Stimulated activated CD8-positive, alpha-beta memory T cell treated with anti-CD3 and anti-CD28 coated beads, Interleukin-4, amount 100 ng/mL, for 24 hours (primary cell): ENCODE measurements at places on chromosomes 1 and 21.

DNA sequence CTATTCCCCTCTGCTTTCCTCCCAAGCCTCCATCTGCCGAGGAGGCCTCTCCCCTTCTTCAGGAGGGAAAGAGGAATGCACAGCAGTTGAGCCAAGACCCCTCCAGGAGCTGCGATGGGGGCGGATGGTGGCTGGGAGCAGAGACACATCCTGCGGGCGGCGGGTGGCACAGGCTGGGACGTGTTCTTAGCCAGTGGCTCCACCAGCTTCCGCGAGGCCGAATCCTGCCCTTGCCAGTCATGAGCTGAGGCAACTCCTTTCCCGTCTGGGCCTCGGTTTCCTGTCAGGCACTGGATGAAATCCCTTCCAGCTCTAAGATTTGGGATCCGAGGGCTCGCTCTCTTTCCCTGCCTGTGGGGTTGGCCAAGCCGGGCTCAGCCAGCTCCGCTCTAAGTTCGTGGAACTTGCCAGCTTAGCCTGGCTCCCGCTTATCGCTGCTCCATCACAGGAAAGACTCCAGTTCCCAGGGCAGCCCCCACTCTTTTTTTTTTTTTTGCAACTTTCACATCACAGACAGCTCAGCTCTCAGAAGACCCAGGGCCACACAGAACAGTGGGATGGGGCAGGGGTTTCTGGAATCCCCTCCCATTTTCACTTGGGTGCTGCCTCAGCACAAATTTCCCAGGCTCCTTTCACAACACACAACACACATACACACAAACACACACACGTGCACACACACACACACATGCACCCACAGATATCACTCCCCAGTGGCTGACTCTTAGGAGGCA is 506 bp downstream of the MYOM3 start:
- no peak for DNase-seq

- no peak for DNase-seq
These were observed 32.1 kb downstream of the HTR6 start for GRCh38 chr1:19696820-19697219.

GRCh38 chr1:218164930-218165700 is 120.0 kb upstream of the RRP15 start:
- DNase-seq, result no peak

DNA sequence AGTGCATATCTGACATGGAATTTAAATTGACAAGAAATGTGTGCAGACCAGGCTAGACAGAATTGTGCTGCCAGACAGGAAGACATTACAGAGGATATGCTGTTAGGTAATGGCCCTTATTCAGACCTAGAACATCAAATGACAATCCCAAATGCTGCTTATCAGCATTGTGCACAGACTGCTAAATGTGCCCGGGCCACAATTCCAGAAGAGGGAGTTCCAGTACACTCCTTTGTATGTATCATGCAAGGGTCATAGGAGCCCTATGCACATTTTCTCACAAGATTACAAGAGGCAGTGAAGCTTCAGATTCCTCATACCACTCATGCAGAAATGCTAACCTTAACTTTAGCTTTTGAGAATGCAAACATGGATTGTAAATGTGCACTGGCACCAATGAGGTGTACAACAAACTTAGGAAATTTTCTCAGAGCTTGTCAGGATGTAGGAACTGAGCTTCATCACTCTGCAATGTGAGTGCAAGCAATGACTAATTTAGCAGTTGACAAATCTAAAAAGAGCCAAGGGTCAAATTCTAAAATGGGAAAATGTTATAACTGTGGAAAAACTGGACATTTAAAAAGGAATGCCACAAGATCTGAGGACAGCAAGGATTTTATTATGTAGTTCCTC is 273.5 kb downstream of the COL11A1 start:
- DNase-seq, result no peak

GRCh38 chr1:229479660-229480399 is 28.3 kb downstream of the NUP133 start:
- DNase-seq, result no peak

- no peak for DNase-seq
These were observed 8.0 kb upstream of the FAM20B start for GRCh38 chr1:179017383-179018326.

DNA sequence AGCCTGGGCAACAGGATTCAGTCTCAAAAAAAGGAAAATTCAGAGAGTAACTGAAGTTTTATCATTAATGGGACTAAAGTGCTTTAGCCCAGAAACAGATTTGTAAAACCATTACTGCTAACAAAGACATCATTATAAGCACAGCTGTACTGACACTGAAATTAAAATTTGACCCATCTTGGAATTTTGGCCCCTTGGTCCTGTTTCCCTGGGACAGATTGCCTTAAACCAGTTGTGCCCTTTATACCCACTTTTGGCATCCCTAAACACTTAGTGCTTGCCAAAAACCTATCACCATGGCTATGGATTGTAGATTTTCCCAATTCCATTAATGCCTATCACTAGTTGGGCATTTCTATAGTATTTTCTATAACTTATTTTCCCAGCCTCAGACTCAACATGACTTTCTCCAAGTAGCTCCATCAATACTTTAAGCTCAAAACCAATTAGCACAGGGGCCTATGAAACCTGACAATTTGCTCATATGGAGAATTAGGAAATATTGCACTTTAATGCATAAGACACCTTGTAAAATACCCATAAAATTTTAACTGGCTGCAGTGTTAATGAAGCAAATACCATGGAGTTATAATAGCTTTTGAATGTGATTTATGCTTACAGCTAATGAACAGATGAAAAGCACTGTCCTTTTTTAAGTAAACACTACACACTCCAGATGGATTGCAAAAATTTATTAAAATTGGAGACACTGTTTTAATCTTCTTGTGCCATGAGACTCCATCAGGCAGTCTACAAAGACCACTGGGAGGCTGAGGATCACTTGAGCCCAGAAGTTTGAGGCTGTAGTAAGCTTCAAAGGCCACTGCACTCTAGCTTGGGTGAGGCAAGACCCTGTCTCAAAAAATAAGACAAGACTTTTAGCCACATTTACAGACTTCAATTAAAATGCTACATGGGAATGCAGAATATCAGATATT is 4.3 kb downstream of the GAS5 start:
- DNase-seq, result no peak

DNA sequence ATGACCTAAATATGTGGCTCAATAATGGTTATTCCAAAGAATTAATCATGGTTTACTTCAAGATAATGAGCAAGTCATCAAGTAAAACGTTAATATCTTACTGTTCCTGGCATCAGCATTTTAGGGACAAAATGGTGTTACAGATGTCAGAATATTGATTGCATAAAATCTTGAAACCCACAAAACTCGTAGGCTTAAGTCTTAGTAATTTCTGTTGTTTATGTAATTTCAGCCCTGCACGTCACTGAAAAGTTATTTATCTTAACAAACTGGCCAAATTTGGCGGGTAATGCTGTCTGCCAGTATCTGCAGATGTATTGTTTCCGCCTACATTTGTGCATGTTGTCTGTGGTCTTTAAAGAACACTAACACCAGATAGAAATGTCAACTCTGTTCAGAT is 25.8 kb downstream of the CDC7 start:
- no peak for DNase-seq

DNA sequence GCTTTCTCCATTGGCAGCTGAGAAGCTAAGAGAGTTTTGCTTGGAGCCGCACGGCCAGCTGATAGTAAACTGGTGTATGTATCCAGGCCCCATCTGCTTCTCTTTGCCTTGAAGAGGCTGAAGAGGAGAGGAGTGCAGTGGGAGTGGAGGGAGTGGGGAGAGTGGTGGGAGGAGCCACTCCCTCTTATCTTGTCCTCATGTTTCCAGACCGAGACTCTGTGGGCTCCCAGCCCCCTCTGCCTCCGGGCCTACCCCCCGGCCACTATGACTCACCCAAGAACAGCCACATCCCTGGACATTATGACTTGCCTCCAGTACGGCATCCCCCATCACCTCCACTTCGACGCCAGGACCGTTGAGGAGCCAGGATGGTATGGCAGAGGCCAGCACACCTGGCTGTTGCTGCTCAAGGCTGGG is 6.0 kb upstream of the LRRC71 start:
- DNase-seq, result no peak

GRCh38 chr1:168230709-168231108 is 4.9 kb downstream of the SFT2D2 start:
- DNase-seq, result no peak

- no peak for DNase-seq
These were observed 41.1 kb downstream of the PROX1 start for GRCh38 chr1:214028649-214029406.

GRCh38 chr1:54046671-54047383 is 6.2 kb downstream of the TMEM59 start:
- DNase-seq, result no peak

DNA sequence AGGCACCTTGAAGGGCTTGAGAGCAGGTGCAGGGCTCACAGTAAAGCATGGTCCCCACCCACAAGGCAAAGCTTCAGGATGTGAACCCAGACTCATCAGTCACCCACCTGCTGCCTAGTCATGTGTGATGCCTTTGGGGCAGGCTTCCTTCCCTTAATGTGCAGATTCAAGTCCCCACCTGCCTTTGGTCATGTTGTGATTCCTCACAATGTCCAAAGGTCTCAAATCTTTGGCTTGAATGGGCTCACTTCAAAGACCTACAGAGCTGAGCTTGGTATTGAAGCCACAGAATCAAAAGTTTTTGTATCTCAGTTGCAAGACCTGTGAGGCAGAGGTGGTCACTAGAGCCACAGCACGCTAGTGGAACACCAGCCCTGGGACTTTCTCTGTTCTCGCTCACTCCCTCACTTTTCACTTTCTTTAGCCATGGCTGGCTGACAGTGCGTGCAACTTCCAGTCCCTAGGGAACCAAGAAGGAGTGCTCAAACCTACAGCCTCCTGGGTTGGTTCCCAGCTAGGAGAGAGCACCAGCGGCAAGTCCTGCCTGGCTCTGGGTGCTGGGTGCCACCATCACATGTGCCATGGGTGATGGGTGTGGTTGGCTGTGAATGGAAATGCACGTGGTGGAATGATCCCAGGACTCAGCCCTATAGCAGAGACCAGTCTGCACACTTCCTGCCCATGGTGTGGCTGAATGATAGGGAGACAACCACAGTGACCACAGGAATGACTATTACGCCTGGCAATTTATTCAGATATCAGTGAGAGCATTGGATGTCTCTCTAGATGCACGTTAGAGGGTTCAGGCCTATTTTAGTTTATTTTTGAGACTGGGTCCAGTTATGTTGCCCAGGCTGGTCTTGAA is 26.4 kb upstream of the CLIC6 start:
- DNase-seq, result no peak

- DNase-seq, result no peak
These were observed 1.9 kb downstream of the PABPC4 start for GRCh38 chr1:39574646-39575045.

GRCh38 chr1:20250340-20250989 is 40.2 kb upstream of the VWA5B1 start:
- DNase-seq, result no peak

- no peak for DNase-seq
These were observed 21.3 kb downstream of the CCDC30 start for GRCh38 chr1:42484382-42484781.

DNA sequence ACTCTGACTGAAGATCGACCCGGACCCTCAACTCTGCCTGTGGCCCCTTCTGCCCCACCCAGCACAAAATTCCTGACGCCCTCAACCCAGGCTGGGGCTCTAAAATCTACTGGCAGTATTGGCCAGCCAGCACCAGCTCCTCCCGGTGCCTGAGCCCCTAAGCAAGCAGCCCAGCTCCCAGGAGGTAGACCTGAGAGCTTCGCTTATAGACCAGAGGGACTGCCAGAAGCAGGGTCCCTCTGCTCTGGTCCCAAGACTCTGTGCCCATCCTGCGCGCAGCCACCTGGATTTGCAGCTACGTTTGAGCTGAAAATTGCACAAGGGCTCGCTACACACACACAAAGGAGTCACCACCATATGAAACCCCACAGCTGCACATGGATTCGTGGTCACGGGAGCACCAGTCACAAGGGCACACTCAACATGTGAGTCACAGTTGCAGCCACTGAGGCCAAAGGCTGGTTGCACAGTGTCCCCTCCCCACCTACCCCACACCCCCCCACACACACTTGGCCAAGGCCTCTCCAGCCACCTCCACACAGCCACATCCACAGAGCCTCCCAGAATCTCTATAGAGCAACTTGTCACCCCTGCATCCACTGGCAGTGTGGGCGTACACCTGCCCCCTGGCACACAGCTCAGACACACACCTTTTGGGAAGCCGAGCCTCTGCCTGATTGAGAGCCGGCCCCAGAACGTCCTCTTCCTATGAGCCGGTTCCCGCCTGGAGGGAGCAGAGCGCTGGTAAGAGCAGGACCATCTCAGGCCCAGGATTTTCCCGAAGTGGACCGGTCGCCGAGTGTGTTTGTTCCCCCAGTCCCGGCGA is 1.1 kb upstream of the DMBX1 start:
- no peak for DNase-seq

DNA sequence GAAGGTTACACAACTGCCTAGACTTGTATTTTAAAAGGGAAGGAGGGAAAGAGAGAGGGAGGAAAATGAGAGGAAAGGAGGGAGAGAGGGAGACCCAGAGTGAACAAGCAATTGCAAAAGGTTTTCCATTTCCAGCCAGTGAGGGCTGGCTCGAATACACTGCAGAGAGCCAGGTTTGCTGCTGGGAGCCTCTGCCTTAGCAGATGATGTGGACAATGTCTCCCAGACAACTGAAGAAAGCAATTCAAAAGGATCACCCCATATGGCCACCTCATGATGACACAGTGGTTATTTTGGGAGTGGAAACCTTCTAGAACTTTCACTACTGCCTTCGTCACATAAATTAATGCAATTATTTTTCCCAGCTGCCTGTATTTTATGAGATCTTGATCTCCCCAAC is 86.4 kb downstream of the BCAR3 start:
- no peak for DNase-seq

DNA sequence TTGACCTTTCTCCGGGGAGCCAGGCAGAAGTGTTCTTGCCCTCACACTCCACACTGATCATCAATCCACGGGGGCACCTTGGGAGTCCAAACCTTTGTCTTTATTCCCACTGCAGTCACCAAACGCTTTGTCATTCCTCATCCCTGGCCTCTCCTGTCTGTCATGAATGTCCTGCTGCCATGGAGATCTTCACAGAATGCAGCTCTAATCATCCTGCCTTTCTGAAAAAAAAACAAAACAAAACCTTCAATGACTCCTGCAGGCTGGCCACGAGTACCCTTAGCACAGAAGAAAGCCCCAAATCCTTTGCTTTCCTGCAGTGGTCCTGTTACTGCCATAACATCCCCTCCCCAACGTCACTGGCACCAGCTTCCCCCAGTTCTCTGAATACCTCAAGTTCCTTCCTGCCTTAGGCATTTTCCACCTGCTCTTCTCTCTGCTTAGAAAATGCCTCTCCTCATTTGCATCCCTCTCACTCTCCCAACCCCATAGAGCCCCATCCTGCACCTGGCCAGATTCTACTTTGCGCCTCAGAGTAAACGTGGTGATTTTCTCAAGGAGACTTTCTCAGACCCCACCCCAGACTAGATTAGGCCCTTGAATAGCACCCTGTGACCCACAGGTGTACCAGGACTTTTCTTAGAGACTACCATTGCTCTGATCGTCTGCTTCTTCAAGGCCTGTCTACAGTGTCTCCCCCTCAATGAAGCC is 131.2 kb downstream of the AK5 start:
- DNase-seq, result no peak

GRCh38 chr1:175171036-175171913 is 21.3 kb downstream of the KIAA0040 start:
- no peak for DNase-seq
